ENCODE measurements at places on chromosomes 3 and 15.

GRCh38 chr3:107524841-107525643, 2.3 kb downstream of the BBX start:
- DNase-seq: peak; percentile 42

- DNase-seq: no peak
Observed at GRCh38 chr15:76905855-76906254, 715 bp upstream of the SCAPER start.

DNA sequence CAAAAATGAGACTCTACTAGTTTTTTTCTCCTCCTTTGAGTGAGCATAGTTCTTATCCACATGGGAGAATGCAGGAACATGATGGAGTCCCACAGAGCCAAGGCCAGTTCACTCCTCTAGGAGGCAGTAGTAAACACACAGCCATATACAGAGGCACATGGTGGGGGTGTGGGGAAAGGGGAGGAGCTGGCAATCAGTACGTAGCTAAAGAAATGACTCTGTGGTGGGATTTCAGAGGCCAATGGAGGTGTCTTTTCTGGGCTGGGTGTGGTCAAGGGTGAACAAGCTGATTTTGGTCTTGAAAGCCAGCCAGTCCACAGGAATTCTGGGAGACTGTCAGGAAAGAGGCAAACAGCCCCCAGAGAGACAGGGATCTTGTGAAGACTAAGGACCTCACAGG, 6.6 kb upstream of the RAB11A start:
- peak; percentile 33 for DNase-seq

- DNase-seq: no peak
Observed at GRCh38 chr3:155809181-155809580, 3.1 kb upstream of the C3orf33 start.

DNA sequence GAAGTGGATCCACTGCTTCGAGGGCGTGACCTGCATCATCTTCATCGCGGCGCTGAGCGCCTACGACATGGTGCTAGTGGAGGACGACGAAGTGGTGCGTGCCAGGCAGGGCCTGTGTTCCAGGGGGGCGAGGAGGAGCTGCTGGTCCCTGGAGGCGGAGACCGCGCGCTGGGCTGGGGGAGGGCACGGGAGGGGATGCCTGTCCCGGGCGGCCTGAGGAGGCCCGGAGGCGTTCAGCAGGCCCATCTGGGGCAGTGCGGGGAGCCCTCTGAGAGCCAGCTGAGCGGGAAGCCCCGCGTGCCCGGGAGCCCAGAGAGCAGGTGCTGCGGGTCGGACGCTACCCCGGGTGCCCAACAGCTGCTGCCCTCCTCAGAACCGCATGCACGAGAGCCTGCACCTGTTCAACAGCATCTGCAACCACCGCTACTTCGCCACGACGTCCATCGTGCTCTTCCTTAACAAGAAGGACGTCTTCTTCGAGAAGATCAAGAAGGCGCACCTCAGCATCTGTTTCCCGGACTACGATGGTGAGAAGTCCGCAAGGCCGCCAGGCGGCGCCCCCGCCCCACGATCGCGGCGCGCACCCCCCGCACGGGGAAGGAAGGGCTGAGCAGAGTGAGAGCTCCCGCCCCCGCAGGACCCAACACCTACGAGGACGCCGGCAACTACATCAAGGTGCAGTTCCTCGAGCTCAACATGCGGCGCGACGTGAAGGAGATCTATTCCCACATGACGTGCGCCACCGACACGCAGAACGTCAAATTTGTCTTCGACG, 2.9 kb downstream of the GNAT1 start:
- peak; percentile 80 for DNase-seq

- no peak for DNase-seq
Observed at GRCh38 chr3:44337248-44337785, 1.2 kb upstream of the TCAIM start.

DNA sequence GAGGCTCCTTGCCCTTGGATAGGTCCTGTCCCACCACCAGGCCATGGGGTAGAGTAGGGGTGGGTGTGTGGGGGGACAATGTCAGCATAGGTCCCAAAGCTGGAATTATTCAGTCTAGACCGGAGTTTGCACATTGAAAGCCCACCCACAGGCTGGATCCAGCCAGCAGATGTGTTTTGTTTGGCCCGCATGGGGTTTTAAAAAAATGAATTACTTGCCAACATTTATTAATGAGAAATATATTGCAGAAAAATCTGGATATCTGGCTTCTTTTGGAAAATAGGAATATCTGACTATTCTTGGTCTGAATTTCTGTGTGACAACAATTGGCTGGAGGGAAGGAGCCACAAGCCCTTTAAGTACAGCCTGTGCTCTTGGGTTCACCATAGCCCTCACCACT, 17.3 kb upstream of the LRIG1 start:
- no peak for DNase-seq

- DNase-seq: no peak
Observed at GRCh38 chr3:4950351-4950784, 28.9 kb upstream of the BHLHE40 start.

DNA sequence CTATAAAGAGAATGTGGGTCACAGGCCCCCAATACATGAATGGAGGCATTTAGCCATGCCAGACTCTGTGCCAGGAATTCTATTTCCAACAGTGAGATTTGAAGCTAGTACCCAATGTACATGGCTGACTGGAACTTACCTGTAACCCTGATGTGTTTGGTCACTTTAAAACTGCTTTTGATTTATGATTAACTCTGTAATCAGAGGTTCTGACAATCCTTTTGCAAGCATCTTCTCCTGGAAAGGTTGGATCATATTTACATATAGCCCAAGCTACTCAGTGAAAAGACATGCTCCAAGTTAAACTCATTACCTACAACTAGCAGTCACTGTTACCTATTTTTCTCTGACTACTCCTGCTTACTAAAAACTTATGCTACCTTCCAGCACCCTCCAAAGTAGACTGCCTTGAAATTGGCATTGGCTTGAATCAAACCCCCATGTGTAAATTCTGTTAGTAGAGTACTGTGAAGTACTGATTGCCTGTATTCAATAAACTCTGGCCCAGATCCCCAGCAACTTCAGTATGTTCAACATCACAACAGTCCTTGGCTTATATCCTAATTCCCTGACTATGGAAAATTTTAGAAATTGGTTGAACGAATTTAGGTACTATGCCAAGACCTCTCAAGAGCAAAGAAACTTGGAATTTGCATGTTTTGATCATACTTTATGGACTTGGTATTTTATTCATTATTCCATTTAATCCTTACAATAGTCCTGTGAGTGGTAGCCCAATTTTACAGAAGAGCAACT, 665.6 kb upstream of the NECTIN3 start:
- no peak for DNase-seq

DNA sequence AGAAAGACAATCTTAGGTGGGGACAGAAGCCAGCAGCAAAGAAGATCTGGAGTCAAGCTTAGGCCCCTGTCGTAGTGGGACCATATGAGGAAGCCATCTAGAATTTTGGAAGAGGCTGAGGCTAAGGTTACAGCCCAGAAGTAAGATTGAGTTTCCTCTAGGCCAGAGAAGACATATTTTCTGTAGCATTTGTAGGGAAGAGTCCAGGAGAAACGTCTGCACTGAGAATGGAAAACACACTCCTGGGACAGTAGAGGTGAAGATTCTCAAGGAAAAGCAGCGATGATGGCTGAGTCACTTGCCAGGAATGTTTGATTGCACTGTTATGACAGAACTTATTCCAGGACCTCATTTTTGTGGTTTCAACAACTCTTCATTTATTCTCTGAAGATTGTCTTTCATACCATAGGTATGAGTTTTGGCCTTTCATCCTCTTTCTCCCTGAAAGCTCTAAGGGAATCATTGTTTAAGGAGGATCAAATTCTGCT, 107.2 kb downstream of the GTPBP8 start:
- no peak for DNase-seq

DNA sequence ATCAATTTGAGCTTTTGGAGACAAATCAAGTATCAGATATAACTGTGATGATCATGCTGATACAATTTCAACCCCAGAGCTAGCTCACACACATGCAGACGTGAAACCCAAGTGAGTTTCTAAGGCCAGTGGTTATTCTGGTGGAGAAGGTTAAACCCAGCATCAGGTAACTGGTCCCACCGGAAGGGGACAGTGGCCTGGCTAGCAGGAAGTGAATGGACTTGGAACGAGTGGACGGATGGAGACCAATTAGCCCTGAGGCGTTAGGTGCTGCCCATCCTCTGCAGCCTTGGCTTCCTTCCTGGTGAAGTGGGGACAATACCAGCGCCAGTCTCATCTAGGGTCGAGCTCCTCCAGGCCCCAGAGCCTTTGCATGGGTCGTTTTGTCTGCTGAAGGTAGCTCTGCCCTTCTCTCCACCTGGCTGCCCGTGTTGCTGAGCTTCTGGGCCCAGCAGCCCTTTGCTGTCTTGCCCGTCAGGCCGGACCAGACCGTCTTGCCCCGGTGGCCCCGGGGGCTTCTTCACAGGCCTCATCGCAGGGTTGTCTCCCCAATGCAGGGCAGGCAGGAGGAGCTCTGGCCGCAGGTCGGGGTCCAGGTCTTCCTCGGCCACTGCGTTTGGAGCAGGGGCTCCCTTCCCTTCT, 915 bp upstream of the KCTD6 start:
- no peak for DNase-seq

- no peak for DNase-seq
Observed at GRCh38 chr15:70583006-70583405, 180.4 kb downstream of the UACA start.

Data from stimulated activated CD4-positive, alpha-beta T cell treated with anti-CD3 and anti-CD28 coated beads, Interleukin-4, amount 100 ng/mL, for 4 hours (primary cell).